ENCODE measurements at places on chromosomes 2 and 18.

GRCh38 chr2:143623909-143624260, 494.7 kb downstream of the ARHGAP15 start:
- DNase-seq, result no peak

- DNase-seq, result no peak
Observed at GRCh38 chr2:219615894-219616293, 11.5 kb upstream of the SLC4A3 start.

- no peak for DNase-seq
Observed at GRCh38 chr18:3605954-3606443, 156.0 kb downstream of the TGIF1 start.

DNA sequence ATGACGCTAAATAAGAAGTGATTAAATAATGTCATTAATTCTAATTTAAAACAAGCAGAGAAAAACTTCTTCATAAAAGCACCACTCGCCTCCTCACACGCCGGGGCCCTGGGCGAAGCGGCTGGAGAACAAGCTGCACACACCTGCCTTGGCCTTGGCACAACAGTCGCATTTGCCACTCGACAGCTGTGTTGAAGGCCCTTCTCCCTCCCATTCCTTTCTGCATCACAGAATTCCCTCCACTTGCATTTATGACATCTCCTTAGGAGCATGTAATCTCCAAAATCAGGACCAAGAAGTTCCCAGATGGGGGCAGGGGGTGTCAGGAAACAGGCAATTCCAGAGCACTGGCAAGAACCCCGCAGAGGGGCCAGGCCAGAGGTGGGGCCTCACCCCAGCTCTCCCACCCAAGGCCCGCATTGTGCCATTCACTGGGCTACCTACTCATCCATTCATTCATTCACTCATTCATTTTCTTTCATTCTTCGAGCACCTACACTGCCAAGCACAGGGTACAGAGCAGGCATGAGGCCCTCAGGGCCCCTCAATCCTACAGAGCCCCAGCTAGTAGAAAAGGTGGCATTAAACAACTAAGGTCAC, 6.4 kb downstream of the HDAC4 start:
- no peak for DNase-seq
